Lower lobe of right lung (tissue), 2 donors: ENCODE measurements at places on chromosomes 12 and 14.
A peak's percentile ranks its signal among the peaks of the same experiment; 100 is the strongest.

DNA sequence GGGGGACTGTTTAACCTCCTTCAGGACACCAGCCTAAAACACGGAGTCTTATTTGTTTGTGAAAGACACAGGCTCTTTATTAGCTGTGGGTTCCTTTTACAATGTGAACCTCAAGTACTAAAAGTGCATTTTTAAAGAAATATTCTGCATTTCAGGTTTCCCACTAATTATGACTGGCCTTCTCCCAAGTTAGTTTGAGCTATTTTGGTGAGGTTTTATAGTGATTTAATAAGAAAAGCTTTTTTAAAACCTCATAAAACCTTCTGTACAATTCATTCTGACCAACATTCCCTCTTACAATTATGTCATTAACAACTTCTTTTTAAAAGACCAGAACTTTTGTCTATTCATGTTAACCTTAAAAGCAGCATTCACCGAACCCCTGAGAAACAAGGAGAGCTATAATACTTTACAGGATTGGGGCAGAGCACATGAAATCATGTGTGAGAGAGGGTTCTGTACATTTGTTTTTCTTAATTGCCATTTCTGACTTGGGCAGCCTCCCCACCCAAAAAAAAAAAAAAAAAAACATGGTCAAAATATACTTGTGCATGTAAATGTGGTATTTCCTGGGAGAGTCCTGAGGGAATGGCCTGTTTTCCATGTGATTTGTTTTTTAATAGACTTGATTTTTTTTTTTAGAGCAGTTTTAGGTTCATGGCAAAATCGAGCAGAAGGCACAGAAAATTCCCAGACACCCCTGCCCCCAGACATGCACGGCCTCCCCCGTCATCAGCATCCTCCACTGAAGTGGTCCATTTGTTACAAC lies 169.5 kb downstream of the CHST11 start:
- no peak overlapping the region for H3K27ac ChIP-seq
- DNase-seq = no peak
- H3K36me3 ChIP-seq = no peaks in the 10 kb centered on the region
- peaks cover 8% of the 10 kb centered on the region for H3K4me1 ChIP-seq
- no peaks in the 10 kb centered on the region for H3K27me3 ChIP-seq

DNA sequence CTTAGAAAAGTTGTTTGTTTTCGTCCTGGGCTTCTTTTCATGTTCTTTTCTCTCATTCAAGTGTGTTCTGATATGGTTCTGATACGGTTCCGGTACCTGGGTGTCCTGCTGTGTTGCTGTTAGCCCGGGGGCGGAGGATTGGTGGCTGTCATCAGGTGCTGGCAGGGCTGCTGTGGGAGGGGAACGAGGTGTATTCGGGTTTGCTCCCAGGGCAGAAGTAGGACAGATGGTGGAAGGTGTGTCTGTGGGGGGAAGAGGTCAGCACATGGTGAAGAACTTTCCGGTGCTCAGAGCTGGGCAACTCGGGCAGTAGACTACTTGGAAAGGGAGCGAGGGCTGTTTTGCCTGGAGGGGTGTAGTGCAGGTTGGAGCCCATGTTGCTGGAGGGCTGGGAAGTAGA lies 70.2 kb downstream of the SLC25A47 start:
- no peak overlapping the region for H3K27ac ChIP-seq
- DNase-seq = no peak
- H3K4me3 ChIP-seq = no peak overlapping the region
- H3K4me1 ChIP-seq = peaks cover 23% of the 10 kb centered on the region

DNA sequence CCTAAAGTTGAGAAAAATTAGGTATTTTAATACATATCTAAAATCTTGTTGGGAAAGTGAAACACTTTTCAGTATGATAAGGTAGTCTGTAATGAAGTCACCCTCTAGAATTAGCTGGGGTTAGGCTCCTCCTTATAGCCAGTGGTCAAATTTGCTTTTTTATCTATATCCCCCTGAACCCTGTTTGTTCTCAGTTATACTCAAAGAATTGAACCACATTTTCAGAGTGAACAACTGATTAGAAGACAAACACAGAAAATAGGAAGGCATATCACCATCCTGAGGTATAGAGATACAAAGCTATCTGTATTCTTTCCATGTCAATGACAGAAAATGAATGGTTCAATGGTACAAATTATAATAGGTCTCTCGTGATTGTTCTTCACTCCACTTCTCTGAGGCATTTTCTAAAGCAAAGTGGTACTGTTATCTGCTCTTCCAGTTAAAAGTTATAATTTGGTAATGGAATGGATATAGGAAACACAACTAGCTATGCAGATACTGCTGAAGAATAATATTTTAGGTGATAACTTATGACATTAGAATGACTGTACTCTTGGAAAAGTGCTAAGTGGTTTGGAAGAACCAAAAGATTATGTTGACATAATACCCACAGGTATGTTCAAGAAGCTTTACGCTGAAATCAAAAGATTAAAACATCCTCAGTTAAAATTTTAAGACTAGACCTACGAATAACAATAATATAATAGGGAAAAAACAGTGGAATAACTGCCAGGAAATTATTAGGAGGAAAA lies 27.6 kb downstream of the WASHC3 start:
- H3K36me3 ChIP-seq = peaks cover 80% of the 10 kb centered on the region
- H3K27ac ChIP-seq = no peak overlapping the region
- no peak overlapping the region for H3K4me3 ChIP-seq
- no peaks in the 10 kb centered on the region for H3K4me1 ChIP-seq

DNA sequence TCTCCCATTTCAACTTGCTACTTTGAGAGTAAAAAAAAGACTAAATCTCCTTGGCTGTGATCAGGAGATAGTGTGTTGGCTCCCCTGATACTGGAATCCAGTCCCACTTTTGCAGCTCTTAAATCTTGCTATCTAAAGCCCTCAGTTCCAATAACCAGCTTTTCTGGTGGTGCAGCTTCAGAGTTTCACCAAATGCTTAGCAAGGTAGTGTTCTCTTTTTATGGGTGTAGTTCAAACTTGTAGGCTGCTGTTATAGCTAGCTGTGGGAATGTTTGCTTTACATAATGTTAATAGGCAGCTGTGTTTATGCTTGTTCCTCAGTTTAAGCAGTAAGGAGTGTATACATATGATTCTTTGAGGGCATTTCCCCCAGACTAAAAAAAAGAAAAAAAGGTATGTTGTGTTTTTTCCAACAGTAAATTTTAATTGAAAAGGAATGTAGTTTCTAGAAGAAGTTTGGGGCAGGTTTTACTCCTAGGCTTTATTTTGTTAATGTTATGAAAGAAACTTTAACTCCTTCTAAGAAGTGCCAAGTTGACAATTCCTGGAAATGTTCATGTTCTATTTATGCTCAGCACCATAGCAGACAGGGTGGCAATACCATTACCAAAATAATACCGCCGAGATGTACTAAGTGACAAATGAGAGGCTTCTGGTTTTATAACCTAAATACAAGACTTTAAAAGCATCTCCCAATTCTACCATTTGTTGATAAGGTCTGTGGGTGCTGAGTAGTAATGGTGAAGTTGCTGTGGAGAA lies 12.1 kb downstream of the CRADD start:
- no peaks in the 10 kb centered on the region for H3K4me1 ChIP-seq
- no peak overlapping the region for H3K27ac ChIP-seq
- H3K4me3 ChIP-seq = no peak overlapping the region
- no peaks in the 10 kb centered on the region for H3K27me3 ChIP-seq

DNA sequence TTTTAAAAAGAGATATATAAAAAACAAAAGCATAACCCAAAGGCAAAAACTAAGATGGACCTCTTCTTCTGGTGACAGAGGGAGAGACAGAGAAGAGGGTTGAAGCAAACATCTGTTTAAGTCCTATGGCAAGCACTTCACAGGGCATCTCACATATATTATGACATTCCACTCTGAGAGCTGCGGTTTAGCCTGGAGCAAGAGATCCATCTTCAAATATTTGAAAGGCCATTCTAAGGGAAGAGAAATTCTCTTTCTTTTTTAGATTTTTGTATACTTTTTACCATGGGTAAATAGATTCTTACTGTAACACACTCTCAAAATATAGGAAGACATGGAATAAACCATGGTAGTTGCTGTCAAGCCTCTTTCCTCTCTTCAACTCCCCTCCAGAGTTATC lies 204.1 kb downstream of the GXYLT1 start:
- H3K4me1 ChIP-seq = no peaks in the 10 kb centered on the region
- no peak for DNase-seq
- H3K36me3 ChIP-seq = no peaks in the 10 kb centered on the region
- no peak overlapping the region for H3K27ac ChIP-seq

GRCh38 chr12:113555226-113555625 lies 83.6 kb upstream of the LHX5 start:
- H3K27me3 ChIP-seq = peaks cover 21% of the 10 kb centered on the region
- H3K4me1 ChIP-seq = no peaks in the 10 kb centered on the region
- DNase-seq = no peak
- H3K27ac ChIP-seq = no peak overlapping the region
- H3K36me3 ChIP-seq = no peaks in the 10 kb centered on the region

- no peak for DNase-seq
- H3K4me3 ChIP-seq = no peak overlapping the region
- no peaks in the 10 kb centered on the region for H3K36me3 ChIP-seq
- no peak overlapping the region for H3K27ac ChIP-seq
Measured at GRCh38 chr12:81778719-81779118, 19.6 kb upstream of the PPFIA2 start.

DNA sequence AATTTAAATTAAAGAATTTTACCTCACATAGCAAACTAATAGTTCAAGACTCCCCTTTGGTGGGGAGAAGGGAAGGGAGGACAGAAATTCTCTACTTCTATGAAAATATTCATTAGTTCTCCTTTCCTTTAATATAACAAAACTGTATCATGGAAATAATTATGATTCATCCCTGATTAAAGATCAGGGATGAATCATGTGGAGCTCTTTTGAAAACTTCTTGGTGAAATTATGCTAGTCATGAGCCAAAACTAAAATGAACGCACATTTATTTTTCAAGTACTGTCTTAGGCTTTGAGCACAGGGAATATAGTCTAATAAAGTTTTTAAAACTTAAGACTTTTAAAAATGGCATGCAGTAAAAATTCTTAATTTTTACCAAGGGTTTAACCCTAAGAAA lies 17.1 kb downstream of the TMBIM4 start:
- peaks cover 29% of the 10 kb centered on the region for H3K36me3 ChIP-seq
- no peak overlapping the region for H3K27ac ChIP-seq
- H3K4me1 ChIP-seq = no peaks in the 10 kb centered on the region
- no peaks in the 10 kb centered on the region for H3K27me3 ChIP-seq
- H3K4me3 ChIP-seq = no peak overlapping the region

- H3K36me3 ChIP-seq = no peaks in the 10 kb centered on the region
- peaks cover 23% of the 10 kb centered on the region for H3K4me1 ChIP-seq
- H3K4me3 ChIP-seq = no peak overlapping the region
- DNase-seq = no peak
- no peaks in the 10 kb centered on the region for H3K27me3 ChIP-seq
Measured at GRCh38 chr12:55845785-55846496, 3.2 kb upstream of the MMP19 start.

DNA sequence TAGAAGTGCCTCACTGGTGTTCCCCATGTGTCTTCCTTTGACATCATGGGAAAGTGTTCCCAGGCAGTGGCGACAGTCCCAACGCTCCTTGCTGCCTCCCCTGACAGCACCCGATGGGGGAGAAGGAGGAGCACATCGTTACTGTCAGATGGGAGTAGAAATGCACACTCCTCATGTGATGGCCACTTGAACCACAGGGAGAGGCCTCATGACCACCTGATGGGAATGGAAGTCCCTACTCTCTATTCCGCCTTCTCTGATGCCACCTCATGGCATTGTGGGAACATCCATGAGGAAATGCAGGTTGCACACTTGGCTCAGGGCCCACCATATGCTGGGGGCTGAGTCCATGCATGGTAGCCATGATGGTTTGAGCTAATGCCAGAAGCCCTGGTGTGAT lies 14.3 kb upstream of the CORO1C start:
- H3K27ac ChIP-seq = no peak overlapping the region
- no peaks in the 10 kb centered on the region for H3K36me3 ChIP-seq
- peaks cover 9% of the 10 kb centered on the region for H3K4me1 ChIP-seq
- no peaks in the 10 kb centered on the region for H3K27me3 ChIP-seq

- peak; percentile 73 for DNase-seq
- H3K36me3 ChIP-seq = no peaks in the 10 kb centered on the region
- peaks cover 15% of the 10 kb centered on the region for H3K4me1 ChIP-seq
- H3K27ac ChIP-seq = peak overlapping the region; percentile 29
Measured at GRCh38 chr14:75418850-75419768, 8.7 kb upstream of the JDP2 start.

DNA sequence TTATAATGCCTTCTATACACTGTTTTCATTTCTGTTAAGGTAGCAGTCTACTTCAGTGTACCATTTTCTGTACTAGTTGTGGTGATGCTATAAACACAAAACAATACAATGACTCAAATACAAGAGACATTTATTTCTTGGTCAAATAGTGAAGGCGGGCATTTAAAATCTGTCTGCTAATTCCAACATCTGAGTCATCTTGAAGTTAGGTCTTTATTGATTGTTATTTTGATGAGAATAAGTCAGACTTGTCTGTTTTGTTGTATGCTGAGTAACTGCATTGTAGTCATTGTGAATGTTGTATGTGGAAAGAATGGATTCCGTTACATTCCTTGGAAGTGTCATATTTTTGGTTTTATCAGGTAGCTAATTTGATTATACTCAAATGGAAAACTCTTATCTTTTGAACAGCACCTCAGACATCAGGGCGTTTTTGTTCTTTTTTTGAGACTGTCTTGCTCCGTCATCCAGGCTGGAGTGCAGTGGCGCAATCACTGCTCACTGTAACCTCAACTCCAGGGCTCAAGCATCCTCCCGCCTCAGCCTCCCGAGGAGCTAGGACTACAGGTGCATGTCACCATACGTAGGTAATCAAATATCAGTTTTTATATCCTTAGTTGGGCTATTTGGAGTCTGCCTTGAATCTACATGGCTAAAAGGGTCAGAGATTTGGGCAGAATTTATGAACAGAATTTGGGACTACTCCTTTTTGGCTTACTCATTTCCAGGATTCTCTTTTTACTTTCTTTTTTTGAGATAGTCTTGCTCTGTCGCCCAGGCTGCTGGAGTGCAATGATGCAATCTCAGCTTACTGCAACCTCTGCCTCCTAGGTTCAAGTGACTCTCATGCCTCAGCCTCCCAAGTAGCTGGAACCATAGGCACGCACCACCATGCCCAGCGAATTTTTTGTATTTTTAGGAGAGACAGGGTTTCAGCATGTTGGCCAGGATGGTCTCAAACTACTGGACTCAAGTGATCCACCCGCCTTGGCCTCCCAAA lies 56.8 kb downstream of the PAPLN start:
- H3K4me3 ChIP-seq = no peak overlapping the region
- peaks cover 50% of the 10 kb centered on the region for H3K36me3 ChIP-seq
- H3K27ac ChIP-seq = no peak overlapping the region
- no peak for DNase-seq

DNA sequence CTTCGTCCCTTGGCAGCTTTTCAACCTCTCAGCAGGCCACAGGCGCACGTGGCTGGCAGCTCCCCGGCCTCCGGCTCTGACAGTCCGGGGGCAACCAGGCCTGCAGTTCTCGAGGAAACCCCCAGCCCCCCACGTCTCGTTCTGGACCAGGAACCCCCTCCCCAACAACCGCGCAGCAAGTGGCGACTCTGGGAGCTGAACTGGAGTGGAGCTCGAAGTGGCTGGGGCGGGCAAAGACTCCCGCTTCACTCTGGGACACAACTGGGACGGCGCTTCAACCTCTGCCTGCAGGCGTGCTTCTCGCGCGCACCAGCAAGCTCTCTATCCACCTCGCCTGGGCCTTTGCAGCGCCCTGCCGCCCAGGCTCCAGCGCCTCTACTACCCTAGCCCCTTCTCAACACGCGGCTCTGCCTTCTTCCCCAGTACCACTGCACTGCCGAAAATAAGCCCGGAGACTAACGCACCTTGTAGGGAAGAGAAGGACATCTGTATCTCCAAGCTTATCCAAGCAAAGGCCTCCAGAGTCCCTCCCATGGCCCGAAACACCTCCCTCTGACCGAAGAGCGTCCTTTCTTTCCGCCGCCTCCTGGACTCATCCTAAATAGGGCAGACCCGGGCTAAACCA lies 2.4 kb upstream of the NKX2-1 start:
- peak overlapping the region; percentile 53 for H3K4me3 ChIP-seq
- H3K36me3 ChIP-seq = no peaks in the 10 kb centered on the region
- peaks cover 100% of the 10 kb centered on the region for H3K27me3 ChIP-seq
- no peak for DNase-seq
- peak overlapping the region; percentile 87 for H3K27ac ChIP-seq
